ENCODE measurements at places on chromosomes 1 and 21. TPM values are rescaled to one million over a fixed set of nuclear protein-coding genes. Genes with fewer than 3 reads are reported as not detected.

The RPAP2 gene
- 14.4 TPM for total RNA-seq

The MYCL gene
- total RNA-seq, result not detected

The PLEKHO1 gene
- 49.3 TPM for total RNA-seq

The VANGL2 gene
- not detected for total RNA-seq

The S100A14 gene
- not detected for total RNA-seq

The HIVEP3 gene
- total RNA-seq, result 0.18 TPM

The MCOLN2 gene
- 0.53 TPM for total RNA-seq

The FCMR gene
- total RNA-seq, result not detected

The CD5L gene
- not detected for total RNA-seq

The ATP1A2 gene
- total RNA-seq, result not detected

The RNU5D-1 gene
- not detected for total RNA-seq

The OR6K3 gene
- total RNA-seq, result not detected

The C1orf167 gene
- not detected for total RNA-seq

The L1TD1 gene
- 0.18 TPM for total RNA-seq

The RHOU gene
- total RNA-seq, result 1.4 TPM

The S100B gene
- total RNA-seq, result not detected

The KRTAP25-1 gene
- not detected for total RNA-seq

The SPRR4 gene
- not detected for total RNA-seq

The CD1D gene
- total RNA-seq, result 2.3 TPM

The CD1E gene
- not detected for total RNA-seq

The KAZN gene
- 0.89 TPM for total RNA-seq

The TMEM81 gene
- total RNA-seq, result 3.2 TPM

The CHIA gene
- not detected for total RNA-seq

The FLVCR1 gene
- total RNA-seq, result 8.0 TPM

The RGS18 gene
- not detected for total RNA-seq

The SLC6A17 gene
- total RNA-seq, result 0.29 TPM

The PDC gene
- total RNA-seq, result not detected

The HEYL gene
- not detected for total RNA-seq

The KCNT2 gene
- total RNA-seq, result 2.3 TPM

The SAMD13 gene
- 0.58 TPM for total RNA-seq

The KCNK2 gene
- 7.8 TPM for total RNA-seq

The LCE2A gene
- not detected for total RNA-seq

The TRABD2B gene
- not detected for total RNA-seq

The NBPF4 gene
- not detected for total RNA-seq

The C1orf87 gene
- total RNA-seq, result not detected

The EPHA2 gene
- total RNA-seq, result 69.8 TPM

The C4BPA gene
- not detected for total RNA-seq

The VCAM1 gene
- total RNA-seq, result 205 TPM

The GPR153 gene
- 7.2 TPM for total RNA-seq

The BSND gene
- total RNA-seq, result not detected

The ADAMTS4 gene
- 14.5 TPM for total RNA-seq

The ARHGAP30 gene
- not detected for total RNA-seq

The ZC3H11A gene
- 45.3 TPM for total RNA-seq

The CCDC17 gene
- 0.86 TPM for total RNA-seq

The UBL4B gene
- not detected for total RNA-seq

The MIXL1 gene
- not detected for total RNA-seq

The SPATA46 gene
- total RNA-seq, result not detected

The AGO4 gene
- 7.4 TPM for total RNA-seq

The RAB7B gene
- total RNA-seq, result 6.2 TPM

The SELENBP1 gene
- total RNA-seq, result 49.6 TPM

The KRTAP13-2 gene
- not detected for total RNA-seq

All from myometrial cell (primary cell).